ENCODE measurements at places on chromosomes 4 and X. TPM values are rescaled to one million over a fixed set of nuclear protein-coding genes. Genes with fewer than 3 reads are reported as not detected.
A peak's percentile ranks its signal among the peaks of the same experiment; 100 is the strongest.

DNA sequence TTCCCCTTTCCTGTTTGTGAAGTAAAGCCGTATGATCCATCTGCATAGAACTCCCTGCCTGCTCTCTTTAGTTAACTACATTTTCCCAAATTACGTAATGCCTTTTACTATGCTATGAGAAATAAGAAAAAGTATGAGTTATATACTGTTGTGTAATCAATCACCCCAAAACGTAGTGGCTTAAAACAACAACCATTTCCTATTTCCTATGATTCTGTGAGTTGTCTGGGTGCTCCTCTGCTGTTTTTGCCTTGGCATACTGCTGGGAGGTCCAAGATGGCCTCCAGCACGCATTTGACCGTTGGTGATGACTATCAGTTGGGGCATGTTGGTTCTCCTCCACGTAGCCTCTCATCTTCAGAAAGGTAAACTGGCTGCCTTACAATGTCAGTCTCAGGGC lies 39.8 kb downstream of the BBS12 start:
- DNase-seq = no peak

GRCh38 chr4:76087007-76087769 lies 12.7 kb downstream of the ART3 start:
- DNase-seq = peak; percentile 78

DNA sequence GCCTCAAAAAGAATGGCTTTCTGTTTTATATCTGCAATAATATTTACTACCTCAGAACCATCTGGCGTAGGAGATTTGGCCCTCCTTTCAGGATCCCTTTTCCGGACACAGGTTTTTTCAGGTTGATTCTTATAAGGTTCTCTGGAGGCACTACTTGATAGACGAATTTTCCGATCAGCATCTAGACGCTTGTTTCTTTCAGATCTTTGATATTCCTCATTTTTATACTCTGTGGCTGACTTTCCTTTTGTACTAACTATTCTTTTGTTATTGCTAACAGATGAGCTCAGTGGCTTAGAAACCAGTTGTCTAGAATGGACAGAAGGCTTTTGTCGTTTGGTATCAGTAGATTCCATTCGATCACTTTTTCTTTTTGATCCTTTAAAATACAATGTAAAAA lies 12.4 kb downstream of the YTHDC1 start:
- DNase-seq = no peak

DNA sequence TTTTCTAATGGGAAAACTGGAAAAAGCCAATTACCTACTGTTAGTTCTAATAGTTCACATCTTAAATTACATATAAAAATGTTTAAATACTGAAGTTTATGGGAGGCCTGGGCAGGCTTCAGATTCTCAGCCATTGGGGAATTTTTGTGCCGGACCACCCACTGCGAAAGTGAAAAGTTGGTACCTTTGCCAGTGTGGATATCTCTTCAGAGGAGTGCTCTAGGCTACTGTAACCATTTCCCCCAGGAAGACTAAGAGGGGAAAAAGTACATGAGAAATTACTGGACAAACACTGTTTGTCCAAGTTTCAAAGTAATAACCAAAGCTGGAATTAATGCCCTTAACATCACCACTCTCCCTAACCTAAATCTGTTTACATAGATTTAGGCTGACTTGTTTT lies 20.8 kb downstream of the PITX2 start:
- no peak for DNase-seq

DNA sequence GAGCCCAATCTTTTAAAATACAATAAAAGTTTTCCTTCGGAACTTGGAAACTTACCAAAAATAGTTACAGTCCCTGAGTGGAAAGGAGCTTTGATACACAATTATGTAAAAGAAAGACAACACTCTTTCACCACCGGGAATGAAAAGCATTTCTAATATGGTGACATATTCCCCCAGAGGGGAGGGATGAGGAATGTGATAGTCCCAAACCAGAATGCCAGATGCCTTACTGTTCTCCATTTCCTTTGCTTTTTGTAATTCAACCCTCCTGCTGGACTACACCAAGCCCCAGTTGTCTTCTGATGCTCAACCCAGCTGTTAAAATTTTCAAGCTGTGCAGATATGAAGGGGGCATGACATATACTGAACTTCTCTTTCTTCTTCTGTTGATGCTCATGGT lies 4.1 kb downstream of the PRIMPOL start:
- no peak for DNase-seq

DNA sequence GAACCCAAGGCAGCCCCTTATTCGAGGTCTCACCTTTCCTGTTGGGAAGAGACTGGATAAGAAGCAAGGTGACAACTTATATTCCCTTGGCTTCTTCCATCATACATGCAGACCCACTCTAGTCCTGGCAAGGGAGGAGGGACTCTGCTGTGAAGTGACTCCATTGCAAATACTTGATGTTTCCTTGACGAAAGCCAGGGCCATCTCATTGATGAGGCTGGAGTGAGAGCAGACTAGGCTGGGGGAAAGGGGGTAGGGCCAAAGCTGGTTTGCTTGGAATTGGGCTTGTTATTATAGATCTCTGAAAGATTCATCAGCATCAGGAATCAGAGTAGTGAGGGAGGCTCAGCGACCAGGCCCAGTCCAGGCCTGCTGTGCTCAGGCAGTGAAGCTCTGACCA lies 2.3 kb upstream of the NHSL2 start:
- no peak for DNase-seq

GRCh38 chr4:150009533-150009932 lies 68.7 kb upstream of the DCLK2 start:
- no peak for DNase-seq

GRCh38 chr4:33080275-33080674 lies 2360.1 kb downstream of the PCDH7 start:
- no peak for DNase-seq

DNA sequence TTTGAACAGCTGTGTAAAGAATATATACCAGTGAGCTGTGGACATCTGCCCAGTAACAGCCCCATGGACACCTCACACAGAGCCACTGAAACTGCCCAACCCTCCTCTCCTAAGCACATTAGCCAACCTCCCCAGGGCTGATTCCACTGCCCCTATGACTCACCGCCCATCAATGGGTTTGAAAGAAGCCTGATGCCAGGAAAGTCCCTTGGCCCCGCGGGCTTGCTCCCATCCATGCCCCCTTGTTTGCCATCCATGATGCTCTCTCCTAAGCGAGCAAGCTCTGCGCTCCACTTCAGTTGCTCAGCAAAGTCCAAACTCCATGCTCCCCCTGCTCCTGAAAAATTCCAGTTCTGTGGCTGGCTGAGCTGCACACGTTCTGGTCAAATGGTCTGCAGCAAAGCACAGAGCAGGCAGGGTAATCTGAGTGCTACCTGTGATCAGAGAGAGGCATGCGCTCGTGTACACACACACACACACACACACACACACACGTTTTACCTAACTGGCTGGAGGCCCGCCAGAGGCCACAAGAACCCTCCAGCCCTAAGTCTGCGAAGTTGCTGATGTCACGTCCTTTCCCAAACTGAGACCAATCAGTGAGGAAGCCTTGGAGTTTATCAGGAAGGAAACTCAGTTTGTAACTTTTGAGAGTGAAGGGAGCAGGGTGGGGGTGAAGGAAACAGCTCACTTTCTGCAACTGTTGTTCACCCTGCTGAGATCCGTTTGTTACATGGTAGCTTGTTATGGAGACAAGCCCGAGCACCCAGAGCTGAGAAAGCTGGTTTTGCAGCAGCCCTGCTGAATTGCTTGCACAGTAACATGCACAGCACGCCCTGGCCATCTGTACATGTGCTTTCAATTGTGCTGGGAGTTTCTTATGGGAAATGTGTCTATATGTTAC lies at the start of gene ASB9:
Gene ASB9, minus strand, starts transcription at position 466 of the 904 bp plus-strand sequence. Its CDS starts 209 bp downstream, at position 257.
- DNase-seq = peak; percentile 64

- no peak for DNase-seq
These were observed 320.1 kb upstream of the NDST4 start for GRCh38 chr4:115433491-115433890.

DNA sequence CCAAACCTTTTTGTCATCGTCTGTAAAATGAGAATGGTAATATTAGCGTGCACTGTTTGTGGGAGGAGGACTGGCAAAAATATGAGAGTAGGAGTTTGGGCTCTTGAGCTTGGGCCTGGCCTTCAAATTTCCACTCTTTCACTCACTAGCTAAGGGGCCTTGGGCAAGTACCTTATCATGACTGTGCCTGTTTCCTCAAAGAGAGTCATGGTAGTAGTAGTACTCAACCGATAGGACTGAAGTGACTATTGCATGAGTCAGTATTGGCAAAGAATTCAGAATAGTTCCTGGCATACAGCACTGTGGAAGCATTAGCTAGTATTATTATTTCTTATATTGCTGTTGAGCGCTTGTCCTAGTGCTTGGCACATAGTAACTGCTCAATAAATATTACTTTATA lies 16.0 kb upstream of the RBM3 start:
- DNase-seq = peak; percentile 53

DNA sequence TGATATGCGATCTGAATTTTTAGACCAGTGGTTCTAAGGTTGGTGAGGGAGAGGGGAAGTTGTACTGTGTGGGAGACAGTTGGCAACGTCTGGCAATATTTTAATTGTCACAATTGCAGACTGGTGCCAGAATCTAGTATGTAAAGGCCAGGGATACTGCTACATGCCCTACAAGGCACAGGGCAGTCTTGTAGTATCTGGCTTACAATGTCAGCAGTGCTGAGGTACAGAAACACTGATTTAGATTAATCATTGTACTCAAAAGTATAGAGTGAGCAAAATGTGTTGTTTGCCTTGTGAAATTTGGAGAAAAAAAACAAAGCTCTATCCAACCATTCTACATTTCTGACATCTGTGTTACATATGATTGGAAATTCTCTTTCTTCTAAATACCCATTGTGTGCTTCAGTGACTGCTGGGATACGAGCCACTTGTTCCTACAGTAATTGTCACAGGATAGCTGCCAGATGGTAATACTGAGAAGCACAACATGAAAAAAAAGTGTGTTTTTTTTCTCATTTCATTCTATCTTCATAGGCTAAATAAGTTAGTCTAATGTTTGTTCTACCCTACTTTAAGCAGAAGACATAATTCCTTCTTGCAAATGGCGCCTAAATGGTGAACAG lies 526.7 kb upstream of the AGA start:
- no peak for DNase-seq

- no peak for DNase-seq
These were observed 18.3 kb downstream of the FBXL5 start for GRCh38 chr4:15636818-15637217.

DNA sequence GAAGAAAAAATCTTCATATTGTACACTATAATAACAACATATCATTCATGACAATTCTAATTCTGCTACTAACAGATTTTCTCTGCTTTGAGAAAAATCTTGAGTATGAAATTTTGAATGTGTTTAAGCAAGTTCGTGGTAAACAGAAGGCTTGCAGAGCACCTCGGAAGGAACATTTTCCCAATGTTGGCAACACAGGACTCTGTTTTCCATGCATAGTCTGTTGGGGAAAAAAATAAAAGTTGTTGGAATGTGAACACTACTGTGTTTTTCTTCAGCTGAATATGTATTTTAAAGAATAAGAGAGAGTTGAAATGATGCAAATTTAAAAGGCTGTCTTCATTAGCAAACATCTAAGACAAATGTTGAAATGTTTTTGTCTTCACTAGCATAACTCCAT lies 54.7 kb upstream of the ANXA10 start:
- no peak for DNase-seq

ANK2 gene
- not detected for total RNA-seq

SPANXA1 gene
- not detected for total RNA-seq

SASH3 gene
- not detected for total RNA-seq

CD99 gene
- 641 TPM for total RNA-seq

QRFPR gene
- total RNA-seq = not detected

CSAG1 gene
- not detected for total RNA-seq

All from endothelial cell of umbilical vein (primary cell).